ENCODE measurements at places on chromosomes 16 and 17.

GRCh38 chr16:2756288-2757015 is 4.0 kb downstream of the SRRM2 start:
- DNase-seq = no peak

DNA sequence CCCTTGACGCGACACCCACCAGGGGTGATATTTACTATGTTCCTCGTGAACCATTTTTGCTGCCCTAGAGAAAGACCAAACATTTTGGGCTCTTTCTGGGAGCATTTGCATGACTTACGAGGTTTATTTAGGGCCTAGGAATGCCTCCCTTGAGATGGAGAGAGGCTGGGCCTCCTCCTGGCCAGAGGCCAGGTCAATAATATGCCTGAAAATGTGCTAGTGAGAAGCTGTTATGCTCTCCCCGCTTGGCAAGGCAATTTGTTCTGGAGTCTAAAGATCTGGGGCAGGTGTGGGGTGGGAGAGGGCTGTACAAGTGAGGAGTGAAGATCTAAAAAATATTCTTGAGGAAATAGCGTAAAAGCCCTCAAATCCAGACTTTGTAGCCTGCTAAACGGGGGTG is 587.3 kb upstream of the CDH5 start:
- DNase-seq = no peak

DNA sequence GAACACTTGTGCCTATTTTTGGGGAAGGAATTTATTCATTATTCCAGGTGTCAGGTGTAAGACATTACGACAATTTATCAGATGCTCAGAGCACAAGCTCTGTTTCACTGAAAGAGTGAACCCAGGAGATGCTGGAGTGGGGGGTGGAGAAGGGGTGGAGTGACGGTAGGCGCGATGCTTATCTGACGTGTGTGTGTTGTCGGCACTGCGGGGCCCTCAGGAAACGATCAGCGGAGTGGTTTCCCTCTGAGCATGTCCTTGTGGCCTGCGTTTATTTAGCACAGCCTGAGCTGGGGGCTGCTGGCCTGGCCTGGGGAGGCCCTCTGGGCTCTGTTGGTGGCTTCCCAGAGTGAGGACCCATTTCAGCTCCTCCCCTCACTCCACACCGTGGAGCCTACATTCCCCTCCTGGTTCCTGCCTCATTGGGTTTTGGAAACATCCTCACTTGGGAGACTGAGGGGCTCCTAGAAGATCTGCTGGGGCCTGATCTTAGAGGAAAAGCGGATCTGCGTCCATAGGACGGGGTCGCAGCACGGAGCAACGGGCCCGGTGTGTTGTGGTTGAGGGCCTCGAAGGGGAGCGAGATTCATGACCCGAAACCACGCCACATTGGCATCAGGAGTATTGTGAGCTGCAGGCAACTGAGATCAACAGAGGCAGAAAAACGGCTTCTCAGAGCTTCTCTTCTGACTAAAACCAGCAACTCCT is 19.0 kb upstream of the GNG13 start:
- no peak for DNase-seq

GRCh38 chr17:60934723-60935122 is 257.1 kb downstream of the BCAS3 start:
- no peak for DNase-seq

GRCh38 chr17:54435966-54436365 is 464.7 kb upstream of the TOM1L1 start:
- no peak for DNase-seq

- DNase-seq = no peak
Observed at GRCh38 chr17:80228477-80228876, 8.2 kb downstream of the SLC26A11 start.

GRCh38 chr17:28974451-28974850 is 23.1 kb upstream of the PHF12 start:
- no peak for DNase-seq

GRCh38 chr17:19718041-19718612 is 1.7 kb upstream of the SLC47A2 start:
- no peak for DNase-seq

DNA sequence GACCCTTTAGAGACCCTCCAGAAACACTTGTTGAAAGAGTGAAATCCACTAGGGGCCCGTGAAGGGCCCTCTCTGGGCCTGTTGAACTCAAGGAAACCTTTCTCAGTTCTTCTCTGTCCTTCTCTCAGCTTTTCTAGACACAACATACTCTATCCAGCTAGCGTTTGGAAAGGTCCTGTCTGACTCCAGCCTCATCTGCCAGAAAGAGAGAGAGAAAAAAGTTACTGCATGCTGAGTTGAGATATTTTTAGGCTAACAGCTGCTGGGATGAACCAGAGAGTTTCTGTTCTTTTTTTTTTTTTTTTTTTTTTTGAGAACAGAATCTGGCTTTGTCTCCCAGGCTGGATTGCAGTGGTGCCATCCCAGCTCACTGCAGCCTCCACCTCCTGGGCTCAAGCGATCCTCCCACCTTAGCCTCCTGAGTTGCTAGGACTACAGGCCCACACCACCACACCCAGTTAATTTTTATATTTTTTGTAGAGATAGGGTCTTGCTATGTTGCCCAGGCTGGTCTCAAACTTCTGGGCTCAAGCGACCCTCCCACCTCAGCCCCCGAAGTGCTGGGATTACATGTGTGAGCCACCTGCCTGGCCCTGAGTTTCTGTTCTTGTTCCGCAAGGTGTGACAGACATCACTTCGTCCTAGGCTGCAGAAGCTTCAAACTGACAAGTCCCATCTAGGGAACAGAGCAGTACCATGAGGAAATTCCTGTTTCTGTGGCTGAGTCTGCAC is 14.9 kb upstream of the TEX2 start:
- no peak for DNase-seq

DNA sequence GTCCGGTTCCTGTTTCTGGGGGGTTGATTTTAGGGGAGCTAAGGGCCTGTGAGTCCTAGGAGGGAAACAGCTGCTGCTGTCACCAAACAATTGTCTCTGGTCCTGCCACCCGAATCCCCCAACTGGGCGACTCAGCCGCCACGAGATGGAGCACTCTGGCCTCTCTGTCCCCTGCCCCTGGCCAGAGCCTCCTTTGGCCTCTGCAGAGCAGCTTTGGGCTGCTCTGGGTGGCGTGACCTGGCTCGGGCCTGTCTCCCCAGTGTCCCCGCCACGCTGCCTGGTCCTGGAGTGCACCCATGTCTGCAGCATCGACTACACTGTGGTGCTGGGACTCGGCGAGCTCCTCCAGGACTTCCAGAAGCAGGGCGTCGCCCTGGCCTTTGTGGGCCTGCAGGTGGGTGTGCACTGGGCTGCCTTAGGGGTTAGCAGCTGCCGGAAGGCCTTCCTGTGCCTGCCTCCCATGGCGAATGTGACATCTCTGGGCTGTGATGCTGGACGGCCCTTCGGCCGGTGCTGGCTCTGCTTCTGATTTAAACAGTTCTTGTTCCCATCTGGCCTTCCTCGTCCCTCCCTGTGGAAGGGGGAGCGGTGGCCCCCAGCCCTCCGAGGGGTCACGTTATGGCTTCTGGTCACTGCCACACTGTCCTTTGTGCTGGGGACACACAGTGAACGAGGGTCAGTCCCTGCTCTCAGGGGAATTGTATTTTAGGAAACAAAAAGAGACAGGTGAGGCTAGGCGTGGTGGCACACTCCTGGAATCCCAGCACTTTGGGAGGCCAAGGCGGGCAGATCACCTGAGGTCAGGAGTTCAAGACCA is 11.6 kb upstream of the RNF213 start:
- no peak for DNase-seq

GRCh38 chr16:68700120-68700519 is 37.0 kb upstream of the CDH1 start:
- DNase-seq = peak; percentile 63

GRCh38 chr17:81197831-81198490 is 24.8 kb downstream of the CEP131 start:
- DNase-seq = no peak

GRCh38 chr17:80968602-80969029 is 23.0 kb upstream of the CHMP6 start:
- no peak for DNase-seq

DNA sequence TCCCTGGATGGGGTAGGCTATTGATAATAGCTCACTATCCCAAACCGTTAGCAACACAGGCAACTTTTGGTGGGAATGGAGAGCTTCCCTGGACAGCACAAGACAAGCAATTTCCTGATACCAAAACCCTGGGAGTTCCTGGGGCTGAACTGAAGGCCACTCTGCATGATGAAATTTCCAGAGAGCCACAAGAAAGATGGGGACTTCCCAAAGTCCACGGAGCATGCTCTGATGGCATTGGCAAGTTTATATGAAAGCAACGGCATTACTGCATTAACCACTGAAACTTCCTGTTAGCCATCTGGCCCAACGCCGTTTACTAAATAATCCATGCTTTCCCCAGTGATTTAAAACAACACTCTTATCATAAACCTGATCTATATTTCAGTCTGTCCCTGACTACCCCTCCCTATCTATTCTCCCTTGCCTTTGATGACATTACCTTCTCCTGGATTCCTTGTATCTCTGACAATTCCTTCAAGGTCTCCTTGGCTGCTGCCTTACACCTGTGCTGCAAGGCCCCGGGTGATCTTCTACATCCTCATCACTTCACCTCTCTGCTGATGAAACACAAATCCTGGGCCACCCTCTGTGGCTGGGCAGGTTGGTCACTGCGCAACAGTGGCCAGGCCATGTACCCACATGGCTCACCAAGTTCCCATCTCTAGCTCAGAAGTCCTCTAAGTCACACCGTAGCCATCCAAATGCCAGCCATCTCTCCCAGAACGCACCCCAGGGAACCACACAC is 108.5 kb upstream of the RCVRN start:
- peak; percentile 78 for DNase-seq

- DNase-seq = no peak
Observed at GRCh38 chr17:61255647-61256046, 144.0 kb upstream of the TBX2 start.

- DNase-seq = peak; percentile 91
Observed at GRCh38 chr16:31301708-31302400, 42.1 kb downstream of the ITGAM start.

DNA sequence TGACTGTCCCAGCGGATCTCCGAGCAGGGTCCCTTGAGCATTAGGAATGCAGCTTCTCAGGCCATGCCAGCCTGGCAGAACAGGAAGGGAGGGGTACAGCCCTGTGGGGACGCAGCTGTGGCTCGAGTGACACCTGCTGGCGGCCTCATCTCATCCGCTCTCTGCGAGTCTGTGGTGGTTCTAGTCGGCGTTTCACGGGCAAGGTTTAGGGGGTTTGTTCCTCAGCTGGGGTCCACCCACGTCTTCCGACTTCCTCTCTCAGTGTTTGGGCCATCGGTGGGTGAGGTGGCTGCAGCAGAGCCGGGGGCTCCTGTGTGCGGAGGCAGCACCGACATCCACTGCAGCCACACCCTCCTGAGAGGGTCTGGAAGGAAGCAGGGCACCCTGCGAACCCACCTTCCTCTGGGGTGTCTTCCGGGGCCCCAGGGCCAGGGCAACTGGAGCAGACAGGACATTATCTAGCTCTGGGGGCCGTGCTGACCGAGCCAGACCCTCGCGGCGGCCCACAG is 33.3 kb downstream of the JPH3 start:
- DNase-seq = peak; percentile 89

- no peak for DNase-seq
Observed at GRCh38 chr16:78695391-78695790, 595.9 kb downstream of the WWOX start.

DNA sequence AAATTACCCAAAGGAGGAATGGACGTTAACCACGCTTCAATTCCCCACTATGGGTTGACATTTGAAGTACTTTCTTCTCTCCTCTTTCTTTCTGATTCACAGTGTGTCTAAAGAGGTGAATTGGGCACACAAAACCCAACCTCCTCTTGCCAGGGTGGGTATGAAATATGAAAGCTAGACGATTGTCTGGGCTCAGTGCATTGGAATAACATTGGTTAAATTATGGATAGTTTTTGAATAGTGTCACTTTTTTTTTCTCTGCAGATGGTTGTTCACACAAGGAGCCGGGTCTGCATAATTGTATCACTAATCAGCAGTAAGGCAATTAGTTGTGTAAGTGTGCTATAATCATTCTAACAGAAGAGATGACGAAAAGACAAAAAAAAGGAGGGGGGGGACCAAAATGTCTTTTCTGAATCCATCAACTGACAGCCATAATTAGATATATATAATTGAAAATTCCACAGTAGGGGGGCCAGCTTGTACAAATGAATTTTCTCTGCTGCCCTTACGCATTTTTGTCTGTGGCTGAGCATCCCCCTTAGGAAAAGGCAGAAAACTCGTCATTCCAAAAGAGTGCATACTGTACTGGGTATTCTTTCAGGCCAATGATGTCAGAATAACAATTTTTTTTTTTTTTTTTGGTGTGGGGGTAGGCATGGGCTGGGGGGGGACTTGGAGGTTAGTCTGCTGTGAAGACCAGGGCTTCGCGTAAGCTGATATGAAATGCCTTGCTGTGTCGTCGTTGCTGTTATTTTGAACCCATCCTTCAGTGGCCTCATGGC is 307.5 kb upstream of the SALL1 start:
- DNase-seq = no peak

GRCh38 chr16:84031556-84031955 is 11.0 kb downstream of the SLC38A8 start:
- no peak for DNase-seq

DNA sequence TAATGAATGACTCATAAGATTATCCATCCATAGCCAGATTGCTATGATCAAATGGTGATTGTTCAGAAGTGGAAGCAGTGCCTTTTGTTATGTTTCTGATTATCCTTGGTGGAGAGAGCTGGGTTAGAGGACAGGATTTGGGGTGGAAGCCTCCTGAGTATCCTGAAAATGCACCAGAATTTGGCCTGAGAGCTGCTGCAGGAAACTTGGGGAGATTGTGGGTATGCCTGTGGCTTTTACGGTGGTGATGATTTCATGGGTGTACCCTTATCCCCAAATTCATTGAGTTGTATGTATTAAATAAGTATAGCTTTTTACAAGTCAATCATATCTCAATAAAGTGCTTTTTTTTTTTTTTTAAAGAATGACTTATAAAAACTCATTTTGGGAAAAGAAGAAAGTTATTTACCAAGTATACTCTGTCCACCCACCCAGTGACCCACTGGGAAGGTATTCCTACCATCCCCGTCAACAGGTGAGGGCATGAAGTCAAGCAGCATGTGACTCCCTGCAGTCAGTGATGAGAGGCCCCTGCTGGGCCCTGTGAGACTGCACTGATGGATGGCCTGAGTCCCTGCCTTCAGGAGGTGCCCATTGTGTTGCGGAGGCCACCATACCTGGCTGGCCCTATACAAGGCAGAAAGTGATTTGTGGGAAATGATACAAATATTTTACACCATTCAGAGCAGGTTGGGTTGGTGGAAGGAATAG is 28.4 kb downstream of the NKD1 start:
- DNase-seq = no peak

GRCh38 chr16:69936751-69937211 is 14.4 kb upstream of the CLEC18A start:
- no peak for DNase-seq
